ENCODE measurements at places on chromosomes 2 and 18. TPM values are rescaled to one million over a fixed set of nuclear protein-coding genes. Genes with fewer than 3 reads are reported as not detected.

Gene COLEC11
- 34.5 TPM for total RNA-seq

Gene NCK2
- total RNA-seq = 11.7 TPM

- H3K4me1 ChIP-seq = no peaks in the 10 kb centered on the region
- H3K4me3 ChIP-seq = no peak overlapping the region
- no peak overlapping the region for H3K27ac ChIP-seq
Measured at GRCh38 chr2:194363878-194364277, 1293.1 kb upstream of the SLC39A10 start.

DNA sequence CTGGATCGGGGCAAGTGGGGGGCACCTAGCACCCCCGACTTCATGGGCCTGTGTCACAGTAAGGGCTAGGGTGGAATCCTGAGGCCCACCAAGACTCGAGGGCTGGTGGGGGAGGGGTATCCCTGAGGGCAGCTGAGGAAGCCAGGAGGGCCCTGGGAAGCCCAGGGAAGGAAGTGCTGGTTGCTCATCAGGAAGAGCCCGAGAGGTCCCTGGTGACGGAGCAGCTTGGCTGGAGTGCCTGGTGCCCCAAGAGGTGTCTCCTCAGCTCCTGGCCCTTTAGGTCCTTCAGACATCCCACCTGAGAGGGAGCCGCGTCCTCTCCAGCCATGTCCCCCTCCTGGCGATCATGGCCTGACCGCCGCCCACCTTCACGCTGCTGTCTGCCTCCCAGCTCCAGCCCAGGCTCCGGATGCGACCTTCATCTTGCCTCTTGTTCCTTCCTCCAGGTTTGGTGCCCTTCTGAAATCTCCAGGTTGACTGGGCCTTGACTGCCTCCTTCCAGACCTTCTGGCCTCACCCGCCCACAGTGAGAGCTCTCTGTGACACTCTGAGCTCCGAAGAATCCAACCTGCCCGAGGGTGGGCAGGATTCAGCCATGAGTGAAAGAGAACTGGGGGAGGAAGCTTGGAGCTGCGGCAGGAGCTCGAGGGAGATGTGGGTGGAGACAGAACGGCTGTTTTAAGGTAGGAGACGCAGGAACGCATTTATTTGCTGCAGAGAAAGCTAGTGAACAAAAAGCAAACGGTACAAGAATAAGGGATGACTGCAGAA, 42.7 kb upstream of the SEMA4C start:
- no peaks in the 10 kb centered on the region for H3K4me1 ChIP-seq
- no peaks in the 10 kb centered on the region for H3K36me3 ChIP-seq
- DNase-seq = no peak
- no peak overlapping the region for H3K27ac ChIP-seq

Data from right lobe of liver (tissue), 6 donors.